ENCODE measurements at places on chromosomes 3 and 15. TPM values are rescaled to one million over a fixed set of nuclear protein-coding genes. Genes with fewer than 3 reads are reported as not detected.

Gene PEX5L
- total RNA-seq = 40.8 TPM

Gene KLHL40
- total RNA-seq = 0.41 TPM

Gene CDC25A
- total RNA-seq = 4.5 TPM

Gene TGM5
- not detected for total RNA-seq

GRCh38 chr3:7700539-7700938 is 801.1 kb upstream of the LMCD1 start:
- DNase-seq = no peak

DNA sequence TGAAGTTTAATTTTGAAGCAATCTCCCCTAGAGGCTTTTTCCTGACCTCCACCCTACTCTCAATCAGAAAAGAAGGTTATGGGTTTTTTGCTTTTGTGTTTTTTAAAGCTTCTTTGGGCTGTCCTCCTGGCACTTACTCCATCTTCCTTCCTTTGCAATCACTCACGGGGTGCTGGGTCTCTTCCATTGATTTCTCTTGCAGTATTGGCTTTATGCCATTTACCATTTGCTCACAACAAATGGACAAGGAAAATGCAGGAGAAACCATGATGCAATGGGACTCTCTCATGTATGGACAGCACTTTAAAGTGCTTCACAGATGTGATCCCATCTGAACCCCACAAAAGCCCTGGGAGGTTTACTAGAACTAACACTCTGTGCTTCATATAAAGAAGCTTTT is 57.5 kb downstream of the SST start:
- DNase-seq = no peak

DNA sequence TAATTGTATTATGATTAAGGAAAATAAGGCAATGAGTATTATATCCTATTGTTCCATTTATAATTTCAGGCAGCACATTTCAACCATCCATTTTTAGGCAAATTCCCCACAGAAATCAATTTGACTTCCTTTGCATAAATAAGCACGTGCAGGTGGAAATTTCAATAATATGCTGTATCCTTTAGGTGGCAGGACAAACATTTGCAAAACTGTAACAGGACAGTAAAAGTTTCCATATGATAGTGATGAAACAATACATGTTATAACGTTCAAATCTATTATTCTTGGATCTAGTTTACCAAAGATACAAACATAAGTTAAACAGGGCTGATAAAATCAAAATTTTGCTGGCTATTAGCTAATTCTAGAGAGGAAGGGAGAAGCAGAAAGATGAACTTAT is 8.5 kb downstream of the UACA start:
- DNase-seq = no peak

- DNase-seq = no peak
These were observed 154.5 kb downstream of the KLF13 start for GRCh38 chr15:31481142-31481541.

DNA sequence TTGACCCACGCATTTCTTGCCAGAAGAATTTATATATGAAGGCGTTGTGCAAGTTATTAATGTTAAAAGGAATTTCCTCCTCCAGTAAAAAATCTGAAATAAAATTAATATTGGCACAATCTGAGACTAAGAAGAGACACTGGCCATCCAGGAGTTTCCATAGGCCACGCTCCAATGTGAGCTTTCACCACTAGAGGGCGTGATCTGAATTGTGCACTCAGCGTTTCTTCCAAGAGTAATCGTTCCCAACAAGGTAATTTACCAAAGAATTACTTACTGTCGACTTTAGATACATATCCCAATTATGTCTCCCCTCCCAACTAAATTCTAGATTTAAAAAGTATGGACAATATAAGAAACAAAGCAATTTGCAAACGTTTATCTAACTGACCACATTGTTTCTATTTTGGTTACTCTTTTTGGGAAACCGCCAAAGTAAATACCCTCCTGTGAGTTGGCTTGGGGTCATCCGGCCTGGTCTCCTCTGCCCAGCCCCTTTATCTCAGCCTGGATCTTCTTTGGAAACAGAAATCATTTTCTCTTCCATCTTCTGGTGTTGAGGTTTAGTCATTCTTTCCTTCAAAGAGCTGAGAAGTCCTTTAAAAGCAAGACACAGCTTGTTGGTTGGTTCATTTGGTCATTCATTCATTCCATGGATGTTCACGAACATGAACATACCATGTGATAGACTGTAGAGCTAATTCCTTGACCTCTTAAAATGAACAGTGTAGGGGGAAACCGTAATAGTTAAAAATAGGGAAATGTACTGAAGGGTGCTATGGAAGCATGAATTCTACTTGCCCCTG is 26.2 kb downstream of the POLR2M start:
- peak; percentile 32 for DNase-seq

DNA sequence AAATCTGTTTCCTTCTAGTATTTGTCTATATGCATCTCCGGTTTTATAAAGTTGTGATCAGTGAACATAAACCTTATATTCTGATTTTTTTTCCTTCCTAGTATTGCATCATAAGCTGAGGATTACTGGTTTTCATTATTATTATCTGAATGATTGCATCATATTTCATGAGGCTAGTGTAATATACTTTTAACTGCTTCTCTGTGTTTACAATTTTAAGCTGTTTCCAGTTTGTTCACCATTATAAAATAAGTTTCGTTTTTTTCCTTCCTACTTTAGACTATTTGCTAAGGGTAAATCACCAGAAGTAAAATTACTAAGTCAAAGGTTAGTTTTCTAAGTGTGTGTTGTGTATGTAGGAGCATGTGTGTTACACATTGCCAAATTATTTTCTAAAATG is 20.2 kb downstream of the SEMA6D start:
- DNase-seq = no peak

DNA sequence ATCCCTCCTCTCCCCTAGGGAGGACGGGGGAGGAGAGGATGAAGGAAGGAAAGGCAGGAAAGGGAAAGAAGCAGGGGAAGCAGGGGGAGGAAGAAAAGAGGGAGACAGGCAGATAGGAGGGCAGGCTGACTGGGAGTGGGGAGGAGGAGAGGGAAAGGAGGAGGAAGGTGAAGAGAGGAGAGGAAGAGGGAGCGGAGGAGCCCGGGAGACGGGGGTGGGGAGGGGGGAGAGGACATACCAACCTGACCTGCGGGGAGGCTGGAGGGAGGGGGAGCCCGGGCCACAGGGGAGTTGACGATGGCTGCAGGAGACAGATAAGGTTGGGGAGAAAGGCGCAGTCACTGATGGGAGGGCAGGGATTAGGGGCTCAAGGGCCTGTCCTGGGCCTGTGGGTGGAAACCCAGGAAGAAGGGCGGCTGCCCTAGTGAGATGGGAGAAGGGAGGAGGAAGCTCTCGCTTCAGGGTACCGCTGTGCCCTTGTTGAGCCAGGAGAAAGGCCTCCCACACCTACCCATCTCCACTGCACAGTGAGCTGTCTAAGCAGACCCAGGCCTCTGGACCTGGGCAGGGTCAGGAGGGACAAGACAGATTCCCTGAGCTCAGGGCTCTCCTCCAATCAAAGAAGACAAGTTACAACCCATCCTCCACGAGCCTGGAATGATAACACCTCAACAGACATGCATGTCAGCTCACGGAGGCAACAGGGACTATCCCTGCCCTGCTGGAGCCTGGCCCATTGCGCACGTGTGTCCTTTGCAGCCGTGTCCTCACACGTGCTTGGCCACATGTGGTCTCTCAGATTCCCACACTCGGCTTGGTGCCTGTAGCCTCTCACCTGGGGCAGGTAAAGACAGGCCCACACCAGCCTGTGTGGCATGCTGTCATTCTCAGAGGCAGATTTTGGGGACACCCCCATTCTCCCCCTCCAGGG is 27.9 kb downstream of the C3orf18 start:
- DNase-seq = no peak

GRCh38 chr3:172466553-172467130 is 18.4 kb upstream of the GHSR start:
- no peak for DNase-seq

- DNase-seq = no peak
These were observed 109.5 kb downstream of the RPLP1 start for GRCh38 chr15:69562116-69562515.

DNA sequence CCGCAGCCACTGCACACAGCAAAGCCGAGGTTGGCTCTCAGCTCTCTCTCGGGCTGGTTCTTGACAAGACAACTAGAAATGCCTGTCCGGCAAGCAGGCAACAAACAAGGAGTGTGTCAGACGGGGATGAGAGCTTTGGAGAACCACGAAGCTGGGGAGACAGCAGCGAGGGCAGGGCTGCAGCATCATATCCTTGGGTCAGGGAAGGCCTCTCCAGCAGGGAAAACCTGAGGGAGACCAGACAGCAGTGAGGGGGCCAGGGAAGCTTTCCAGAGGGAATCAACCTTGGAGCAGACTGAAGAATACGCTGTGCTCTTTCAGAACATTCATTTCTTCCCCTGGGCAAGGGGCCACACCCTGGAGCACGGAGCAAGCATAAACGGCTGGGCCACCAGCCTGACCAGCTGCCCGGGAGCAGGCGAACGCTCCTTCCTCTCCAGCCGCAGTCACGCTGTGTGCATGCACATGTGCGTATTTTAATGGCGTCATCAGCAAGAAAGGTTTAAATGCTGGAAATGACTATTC is 58.7 kb downstream of the CHSY1 start:
- DNase-seq = no peak

DNA sequence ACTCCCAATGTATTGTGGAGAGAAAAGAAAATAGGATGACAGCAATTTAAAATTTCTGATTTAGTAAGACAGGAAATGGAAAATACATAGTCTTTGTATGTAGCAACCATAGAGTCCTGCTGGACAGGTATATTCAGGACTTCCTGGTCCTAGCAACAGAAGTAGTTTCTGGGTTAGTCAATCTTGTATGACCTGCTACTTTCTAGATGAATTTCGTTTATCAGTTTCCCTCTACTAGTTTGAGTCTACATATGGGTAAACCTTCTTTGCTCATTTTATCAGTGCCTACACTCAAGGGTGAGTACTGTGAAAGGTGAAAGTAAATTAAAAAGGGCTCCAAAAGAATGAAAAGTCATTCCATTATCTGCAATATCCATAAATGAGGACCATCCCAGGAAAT is 309.8 kb downstream of the UNC13C start:
- no peak for DNase-seq

DNA sequence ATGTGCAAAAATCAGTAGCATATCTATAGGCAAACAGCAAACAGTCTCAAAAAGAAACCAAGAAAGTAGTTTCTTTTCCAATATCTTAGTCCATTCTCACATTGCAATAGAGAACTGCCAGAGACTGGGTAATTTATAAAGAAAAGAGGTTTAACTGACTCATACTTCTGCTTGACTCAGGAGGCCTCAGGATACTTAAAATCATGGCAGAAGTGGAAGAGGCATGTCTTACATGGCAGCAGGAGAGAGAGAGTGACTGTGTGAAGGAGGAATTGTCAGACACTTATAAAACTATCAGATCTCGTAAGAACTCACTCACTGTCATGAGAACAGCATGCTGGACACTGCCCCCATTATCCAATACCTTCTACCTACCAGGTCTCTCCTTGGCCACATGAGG is 327.9 kb upstream of the EPHA3 start:
- DNase-seq = no peak

All from frontal cortex (tissue), 4 donors.